ENCODE measurements at places on chromosomes 6 and 20.

DNA sequence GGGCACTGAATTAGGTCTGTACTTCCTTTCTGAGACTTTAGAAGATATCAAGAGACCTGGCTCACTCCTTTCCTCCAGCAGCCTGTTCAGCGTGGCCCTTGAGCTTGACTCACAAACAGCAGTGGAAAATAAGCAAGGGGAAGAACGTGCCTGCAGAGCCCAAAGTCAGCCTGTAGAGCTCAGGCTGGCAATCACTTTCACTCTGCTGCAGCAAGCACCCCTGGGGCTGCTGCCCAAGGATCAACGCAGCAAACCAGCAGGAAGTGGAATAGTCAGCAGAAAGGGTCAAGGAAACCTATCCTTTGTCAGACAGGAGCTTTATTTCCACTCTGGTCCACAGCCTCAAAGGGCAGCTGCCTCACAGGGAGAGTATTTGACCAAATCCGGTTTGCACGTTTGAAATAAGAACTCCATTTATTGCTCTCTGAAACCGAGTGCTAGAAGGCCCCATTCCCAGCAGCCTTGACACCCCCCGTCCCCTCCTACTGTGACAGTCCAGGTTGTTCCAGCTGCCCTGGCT is 77.4 kb downstream of the PRDM1 start:
- no peak for DNase-seq

DNA sequence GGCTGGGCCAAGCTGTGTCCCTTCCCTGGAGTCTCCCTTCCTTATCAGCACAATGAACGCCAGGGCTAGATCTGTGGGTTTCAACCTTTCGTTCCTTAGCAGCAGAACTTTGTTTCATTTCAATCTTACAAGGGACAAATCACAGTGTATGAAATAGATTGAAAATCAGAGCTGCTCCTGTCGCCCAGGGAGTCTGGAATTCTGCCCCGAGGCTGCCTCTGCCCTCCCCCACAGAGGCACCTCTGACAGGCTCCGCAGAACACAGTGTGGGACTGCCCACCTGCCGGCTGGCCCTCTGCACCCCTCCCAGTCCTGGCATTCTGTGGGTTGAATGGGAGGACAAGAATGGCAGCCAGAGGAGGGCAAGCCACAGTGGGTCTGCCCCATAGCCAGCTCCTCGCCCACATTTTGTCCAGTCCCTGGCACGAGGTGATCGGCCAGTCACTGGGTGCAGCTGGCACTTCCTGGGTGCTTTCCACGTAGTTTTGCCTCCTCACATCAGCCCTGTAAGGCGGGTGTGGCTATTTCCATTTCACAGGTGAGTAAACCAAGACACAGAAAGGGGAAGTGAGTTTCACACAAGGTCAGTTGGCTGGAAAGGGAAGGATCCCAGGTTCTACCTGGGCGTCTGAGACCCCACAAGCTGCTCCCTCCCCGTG is 26.1 kb downstream of the MANBAL start:
- no peak for DNase-seq

DNA sequence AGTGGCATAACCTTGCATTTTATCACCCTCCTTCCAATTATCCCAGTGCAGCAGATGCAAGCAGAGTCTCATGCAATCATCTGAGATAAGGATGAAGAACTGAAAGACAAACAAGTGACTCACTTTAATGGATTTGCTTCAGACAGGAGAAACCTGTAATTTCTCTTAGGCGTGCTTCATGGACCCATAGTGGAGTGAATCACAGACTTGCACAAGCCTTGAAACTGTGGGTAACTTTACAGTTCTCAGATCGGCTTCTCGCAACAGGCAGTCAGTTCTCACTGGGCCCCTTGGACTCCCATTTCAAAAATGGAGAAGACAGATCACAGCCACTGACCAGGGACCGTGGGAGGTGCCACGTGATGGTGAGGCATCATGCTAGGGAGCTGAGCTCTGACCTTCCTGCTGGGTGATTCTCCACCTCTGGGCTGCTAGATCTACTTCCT is at the start of gene ADGRF4:
Gene ADGRF4, plus strand, starts transcription at position 239 of the 446 bp plus-strand sequence. CDS start 8,666 bp downstream, outside the sequence.
- DNase-seq, result no peak

- DNase-seq, result no peak
Observed at GRCh38 chr6:157434349-157435033, 53.5 kb downstream of the ZDHHC14 start.

Data from NT2/D1 (cell line).